ENCODE measurements at places on chromosomes 1 and 21. TPM values are rescaled to one million over a fixed set of nuclear protein-coding genes. Genes with fewer than 3 reads are reported as not detected.
A peak's percentile ranks its signal among the peaks of the same experiment; 100 is the strongest.

- no peak for DNase-seq
Measured at GRCh38 chr1:216044538-216044937, 378.7 kb downstream of the USH2A start.

- no peak for DNase-seq
Measured at GRCh38 chr1:83807231-83807630, 191.7 kb downstream of the TTLL7 start.

DNA sequence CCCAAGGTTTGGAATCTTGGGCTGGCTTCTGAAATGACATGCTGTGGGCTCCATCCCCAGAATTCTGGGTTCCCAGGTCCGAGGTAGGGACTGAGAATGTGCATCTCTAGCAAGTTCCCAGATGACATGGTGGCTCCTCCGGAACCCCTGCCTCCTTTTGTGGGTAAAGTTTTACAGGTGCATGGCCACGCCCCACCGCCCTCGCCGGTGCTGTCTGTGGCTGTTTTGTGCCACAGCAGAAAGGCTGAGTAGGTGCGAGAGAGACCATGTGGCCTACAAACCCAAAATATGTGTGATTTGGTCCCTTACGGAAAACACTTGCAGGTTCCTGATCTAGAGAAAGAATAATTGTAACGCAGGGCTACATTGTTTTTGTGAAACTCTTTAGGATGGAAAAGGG lies 30.9 kb downstream of the SKI start:
- no peak for DNase-seq

The FALEC gene
- not detected for total RNA-seq

GRCh38 chr21:25149022-25149421 lies 458.3 kb downstream of the MRPL39 start:
- DNase-seq = no peak

DNA sequence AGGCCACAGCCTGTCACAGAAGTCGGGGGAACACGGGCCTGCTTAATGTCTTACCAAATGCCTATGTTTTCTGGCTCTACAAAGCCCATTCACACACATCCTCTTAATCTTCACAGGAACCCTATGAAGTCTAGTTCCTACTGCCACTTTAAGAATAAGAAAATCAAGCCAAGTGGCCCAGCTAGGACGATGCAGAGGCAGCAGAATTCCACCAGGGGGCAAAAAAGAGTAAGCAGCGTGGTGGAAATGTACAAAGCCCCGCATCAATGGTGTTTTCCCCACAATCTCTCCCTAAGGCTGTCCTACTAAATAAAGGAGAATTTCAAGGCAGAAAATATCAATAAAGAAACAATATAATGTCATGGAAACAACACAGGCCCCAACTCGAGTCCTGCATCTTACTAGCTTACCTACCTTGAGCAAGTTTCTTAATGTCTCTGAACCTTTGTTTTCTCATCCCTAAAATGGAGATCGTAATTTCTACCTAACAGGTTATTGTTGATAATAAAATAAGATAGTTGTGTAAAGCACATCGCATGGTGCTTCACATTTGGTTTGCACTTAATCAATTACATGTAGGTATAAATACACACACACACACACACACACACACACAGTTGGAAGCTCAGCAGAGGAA lies 21.4 kb downstream of the SEC16B start:
- DNase-seq = peak; percentile 75

The CHODL gene
- total RNA-seq = not detected

GRCh38 chr1:34898330-34898761 lies 31.1 kb downstream of the DLGAP3 start:
- DNase-seq = no peak

The RRP1 gene
- 28.6 TPM for total RNA-seq

- DNase-seq = no peak
Measured at GRCh38 chr1:206467915-206468314, 2.4 kb upstream of the IKBKE start.

- no peak for DNase-seq
Measured at GRCh38 chr1:52264530-52265115, 101.4 kb downstream of the CC2D1B start.

- no peak for DNase-seq
Measured at GRCh38 chr1:176866011-176866714, 298.3 kb downstream of the ASTN1 start.

The TMPRSS2 gene
- total RNA-seq = not detected

DNA sequence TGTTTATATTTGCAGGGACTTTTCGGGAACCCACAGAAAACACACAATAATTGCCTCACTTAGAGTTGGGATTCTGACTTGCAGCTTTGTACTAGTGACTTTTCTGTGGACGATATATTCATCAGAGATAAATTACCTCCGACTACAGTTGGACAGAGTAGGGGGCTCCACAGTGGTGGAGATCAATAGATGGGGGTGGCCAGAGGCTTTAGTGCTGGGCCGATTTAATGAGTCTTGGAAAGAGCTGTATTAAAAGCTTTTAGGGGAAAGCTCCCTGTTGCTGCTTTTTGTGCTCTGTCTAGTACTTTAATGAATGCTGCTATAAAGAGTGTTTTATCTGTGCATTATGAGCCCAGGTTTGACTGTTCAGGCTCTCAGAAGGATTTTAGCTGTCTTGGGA lies 359.2 kb upstream of the DPYD start:
- DNase-seq = no peak

GRCh38 chr21:45029298-45029947 lies 45.0 kb upstream of the ADARB1 start:
- no peak for DNase-seq

GRCh38 chr1:115466433-115466832 lies 128.4 kb upstream of the NGF start:
- DNase-seq = no peak

The SLAMF9 gene
- not detected for total RNA-seq

The XPR1 gene
- total RNA-seq = 27.0 TPM

DNA sequence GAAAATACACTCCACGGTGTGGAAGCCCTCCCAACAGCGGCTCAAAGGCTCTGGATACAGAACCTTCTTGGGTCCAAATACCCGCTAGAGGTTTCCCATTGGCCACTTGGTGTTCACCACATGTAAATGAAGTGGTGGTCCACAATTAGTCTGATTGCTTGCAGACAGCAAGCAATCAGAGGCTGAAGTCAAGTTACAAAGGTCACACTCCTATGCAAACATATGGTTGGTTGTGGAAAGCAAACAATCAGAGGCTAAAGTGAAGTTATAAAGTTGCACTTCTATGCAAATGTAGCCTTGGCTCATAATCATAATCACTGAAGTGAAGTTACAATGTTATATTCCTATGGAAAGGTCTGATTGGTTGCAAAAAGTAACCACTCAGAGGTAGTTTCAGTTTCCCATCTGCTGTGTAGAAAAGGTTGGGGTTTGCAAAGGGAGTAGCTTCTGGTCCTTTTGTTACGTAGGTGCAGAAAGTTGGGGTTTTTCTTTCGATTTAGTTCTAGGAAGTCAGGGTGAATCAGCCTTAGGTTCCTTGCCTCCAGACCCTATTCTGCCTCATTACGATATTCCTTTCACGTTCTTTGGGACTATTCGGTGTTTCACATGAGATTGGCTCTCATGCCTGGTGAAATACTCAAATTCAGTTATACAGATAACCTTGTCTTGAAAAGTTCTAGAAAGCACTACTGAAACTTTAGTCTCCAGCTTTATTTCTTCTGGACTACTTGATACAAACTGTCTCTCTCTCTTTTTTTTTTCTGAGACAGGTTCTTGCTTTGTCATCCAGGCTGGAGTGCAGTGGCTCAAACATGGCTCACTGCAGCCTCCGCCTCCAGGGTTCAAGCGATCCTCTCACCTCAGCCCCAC lies 36.7 kb upstream of the MTF2 start:
- DNase-seq = no peak

The COL24A1 gene
- 0.34 TPM for total RNA-seq

The LRRIQ3 gene
- 1.8 TPM for total RNA-seq
